ENCODE measurements at places on chromosomes 5 and 9.

GRCh38 chr9:134778841-134779411, 101.7 kb upstream of the FCN2 start:
- no peak for DNase-seq

DNA sequence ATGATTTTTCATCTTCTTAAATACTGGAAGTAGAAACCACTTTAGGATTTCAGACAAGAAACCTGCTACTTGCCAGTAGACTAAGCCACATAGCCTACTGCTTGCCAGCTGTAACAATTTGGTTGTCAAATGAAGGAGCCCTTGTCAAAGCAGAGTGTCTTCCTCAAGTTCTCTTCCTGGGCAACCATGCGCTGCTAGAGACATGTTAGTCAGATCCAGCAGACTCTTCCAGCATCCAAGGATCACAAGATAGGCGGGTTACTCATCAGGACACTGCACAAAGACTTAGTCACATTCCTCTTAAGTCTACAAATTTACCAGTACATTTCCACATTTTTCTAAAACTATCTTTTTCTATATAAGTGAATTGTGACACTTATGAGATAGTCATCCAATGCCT, 24.4 kb downstream of the SKIC3 start:
- DNase-seq: no peak

DNA sequence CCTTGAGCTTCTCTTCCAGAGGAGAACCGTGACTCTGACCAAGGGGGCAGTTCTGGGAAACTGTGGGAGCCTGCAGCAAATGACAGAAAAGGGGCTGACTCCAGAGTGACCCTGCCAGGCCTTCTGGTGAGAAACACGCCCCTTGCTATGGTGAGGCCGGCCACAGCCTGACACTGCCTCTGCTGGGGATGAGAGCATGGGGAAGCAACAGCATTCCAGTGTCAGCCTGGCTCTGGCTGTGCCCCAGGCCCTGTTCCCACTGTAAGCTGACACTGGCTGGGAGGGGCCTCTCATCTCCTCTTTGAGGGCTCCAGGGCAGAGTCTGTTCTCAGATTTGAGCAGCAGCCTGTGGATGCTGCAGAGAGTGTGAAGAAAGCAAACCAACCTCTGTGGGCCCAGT, 180.0 kb upstream of the IL12B start:
- no peak for DNase-seq

DNA sequence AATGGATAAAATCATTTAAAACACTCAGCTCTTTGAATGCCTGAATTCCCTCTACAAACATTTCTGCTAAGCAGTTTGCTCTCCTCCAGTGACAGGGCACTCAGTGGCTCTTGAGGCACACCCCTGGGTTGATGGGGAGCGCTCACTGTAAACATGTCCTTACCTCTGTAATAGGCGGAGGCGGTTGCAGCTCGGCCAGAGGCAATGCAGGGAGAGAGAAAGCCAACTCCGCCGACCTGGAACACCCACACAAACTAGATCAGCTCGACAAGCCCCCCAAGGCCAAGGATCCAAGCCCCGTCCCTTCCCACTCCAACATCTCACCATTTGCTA, 329 bp downstream of the CDC23 start:
- no peak for DNase-seq

DNA sequence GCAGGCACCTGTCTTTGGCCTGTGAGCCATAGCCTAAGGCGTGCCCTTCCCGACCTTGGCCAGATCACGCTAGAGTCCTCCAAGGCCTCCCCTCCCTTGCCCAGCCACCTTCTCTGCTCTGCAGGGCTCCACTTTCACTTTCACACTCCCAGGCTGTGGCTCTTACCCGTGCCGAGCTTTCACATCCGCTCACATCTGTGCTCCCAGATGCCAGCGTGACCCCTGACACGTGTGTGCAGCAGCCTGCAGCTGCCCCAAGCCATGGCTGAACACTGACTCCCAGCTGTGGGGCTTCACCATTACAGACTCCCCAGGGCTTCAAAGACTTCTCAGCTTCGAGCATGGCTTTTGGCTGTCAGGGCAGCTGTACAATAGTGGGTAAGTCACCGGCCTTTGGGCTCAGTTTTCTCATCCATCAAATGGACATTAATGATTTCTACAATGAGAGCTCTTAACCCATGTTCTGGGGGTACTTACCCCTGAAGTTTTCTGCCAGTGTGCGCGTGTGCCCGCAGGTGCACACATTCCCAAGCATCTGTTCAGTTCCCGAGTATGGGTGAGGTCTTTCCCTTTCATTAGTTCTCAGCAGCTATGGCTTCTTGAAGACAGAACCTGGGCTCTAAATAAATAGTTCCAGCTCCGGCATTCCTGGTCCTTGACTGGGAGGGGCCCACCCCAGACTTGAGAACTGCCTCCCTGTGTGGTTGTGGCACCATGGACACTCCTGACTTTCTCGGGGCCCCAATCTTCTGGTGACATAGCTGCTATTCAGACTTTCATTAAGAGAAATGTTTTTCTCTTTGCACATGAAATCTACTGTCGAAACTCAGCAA, 118.6 kb downstream of the RGS3 start:
- peak; percentile 56 for DNase-seq

GRCh38 chr9:37732952-37733351, 20.7 kb upstream of the TRMT10B start:
- DNase-seq: no peak

- no peak for DNase-seq
These were observed 19.9 kb downstream of the P4HA2 start for GRCh38 chr5:132207778-132208177.

GRCh38 chr5:2181557-2181956, 298.8 kb upstream of the IRX4 start:
- no peak for DNase-seq

DNA sequence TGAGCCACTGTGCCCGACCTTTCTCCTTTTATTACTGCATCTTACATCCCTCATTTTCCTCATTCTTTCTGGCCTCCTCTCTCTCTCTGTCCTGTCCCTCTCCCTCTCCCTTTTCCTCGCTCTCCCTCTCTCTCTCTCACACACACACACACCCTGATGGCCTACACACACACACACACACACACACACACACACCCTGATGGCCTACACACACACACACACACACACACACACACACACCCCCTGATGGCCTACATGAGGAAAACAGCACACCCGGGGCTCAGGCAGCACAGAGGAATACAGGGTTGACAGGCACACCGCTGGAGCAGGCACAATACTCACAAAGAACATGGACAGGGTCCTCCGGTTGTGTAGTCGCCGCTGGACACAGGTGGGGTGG, 3.8 kb upstream of the FCHSD1 start:
- DNase-seq: no peak

DNA sequence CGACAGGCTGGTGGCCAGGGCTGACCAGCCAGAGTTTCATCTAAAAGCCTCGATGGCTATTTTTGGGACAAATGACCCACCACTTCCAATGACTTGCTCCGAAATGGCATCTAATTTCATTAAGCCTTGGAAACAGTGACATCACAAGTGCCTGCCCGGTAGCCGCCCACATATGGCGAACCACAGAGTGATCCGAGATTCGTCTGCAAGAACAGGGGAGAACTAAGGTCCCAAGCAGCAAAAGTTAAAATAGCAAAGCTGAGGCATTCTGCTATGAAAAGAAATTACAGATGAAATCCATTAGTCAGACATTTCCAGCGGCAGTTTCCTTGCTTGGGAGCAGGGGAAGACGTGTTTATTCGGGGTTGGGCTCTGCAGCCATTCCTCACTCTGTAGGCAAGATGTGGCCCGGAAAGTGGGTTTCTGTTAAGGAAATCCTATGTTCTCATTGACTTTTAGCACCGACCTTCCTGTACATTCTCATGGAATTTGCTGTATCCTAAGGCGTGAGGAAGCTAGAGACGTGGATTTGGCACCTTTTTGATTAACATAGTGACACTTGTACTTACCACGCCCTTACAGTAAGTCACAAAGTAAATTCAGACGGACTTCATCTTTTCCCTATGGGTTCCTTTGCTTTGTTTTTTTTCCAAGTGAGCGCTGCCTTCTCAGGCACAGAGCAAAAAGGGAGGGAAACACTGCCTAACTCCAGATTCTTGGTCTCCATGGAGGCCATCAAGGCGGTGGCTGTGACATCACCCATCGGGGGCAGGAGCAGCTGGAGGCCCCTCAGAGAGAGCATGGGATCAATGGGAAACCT, 45.1 kb downstream of the ERGIC1 start:
- no peak for DNase-seq

- no peak for DNase-seq
These were observed 96.5 kb upstream of the SLCO6A1 start for GRCh38 chr5:102595332-102595731.

DNA sequence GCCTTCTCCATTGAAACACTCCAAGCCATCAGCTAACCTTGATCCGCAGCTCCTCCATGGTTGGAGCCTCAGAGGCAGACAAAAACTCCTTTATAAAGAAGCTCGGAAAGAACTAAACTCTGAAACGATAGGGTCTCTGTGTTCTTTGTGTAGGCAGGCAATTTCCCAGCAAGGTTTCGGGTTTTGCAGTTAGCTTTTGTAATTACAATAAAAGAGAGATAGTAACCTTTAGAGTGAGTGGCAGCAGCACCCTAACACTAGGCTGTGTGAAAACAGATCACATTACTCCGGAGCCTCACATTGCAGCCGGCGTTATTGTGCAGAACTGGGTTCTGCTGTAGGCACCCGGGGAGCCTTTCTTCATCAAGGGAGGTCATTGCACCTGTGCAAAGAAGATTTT, 115.8 kb upstream of the MAP3K1 start:
- DNase-seq: no peak

GRCh38 chr9:91164724-91165520, 196.8 kb downstream of the AUH start:
- DNase-seq: peak; percentile 51

DNA sequence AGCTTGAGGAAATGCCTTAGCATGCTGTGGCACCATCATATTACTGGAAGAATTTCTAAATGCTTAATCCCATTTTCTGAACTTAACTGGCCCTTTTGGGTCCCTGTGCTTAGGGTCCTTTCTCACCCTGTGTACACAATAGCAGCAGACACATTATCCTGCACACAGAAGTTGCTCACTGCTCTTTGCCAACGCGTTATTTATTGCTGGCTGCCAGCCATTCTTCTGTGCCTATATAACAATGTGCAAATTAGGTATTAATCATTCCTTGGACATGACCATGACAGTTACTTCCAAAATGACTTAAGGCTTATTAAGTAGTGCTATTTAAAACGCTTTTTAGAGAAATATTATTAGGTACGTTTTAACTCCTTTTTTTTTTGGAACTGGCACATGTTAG, 134.7 kb downstream of the FBN2 start:
- no peak for DNase-seq

DNA sequence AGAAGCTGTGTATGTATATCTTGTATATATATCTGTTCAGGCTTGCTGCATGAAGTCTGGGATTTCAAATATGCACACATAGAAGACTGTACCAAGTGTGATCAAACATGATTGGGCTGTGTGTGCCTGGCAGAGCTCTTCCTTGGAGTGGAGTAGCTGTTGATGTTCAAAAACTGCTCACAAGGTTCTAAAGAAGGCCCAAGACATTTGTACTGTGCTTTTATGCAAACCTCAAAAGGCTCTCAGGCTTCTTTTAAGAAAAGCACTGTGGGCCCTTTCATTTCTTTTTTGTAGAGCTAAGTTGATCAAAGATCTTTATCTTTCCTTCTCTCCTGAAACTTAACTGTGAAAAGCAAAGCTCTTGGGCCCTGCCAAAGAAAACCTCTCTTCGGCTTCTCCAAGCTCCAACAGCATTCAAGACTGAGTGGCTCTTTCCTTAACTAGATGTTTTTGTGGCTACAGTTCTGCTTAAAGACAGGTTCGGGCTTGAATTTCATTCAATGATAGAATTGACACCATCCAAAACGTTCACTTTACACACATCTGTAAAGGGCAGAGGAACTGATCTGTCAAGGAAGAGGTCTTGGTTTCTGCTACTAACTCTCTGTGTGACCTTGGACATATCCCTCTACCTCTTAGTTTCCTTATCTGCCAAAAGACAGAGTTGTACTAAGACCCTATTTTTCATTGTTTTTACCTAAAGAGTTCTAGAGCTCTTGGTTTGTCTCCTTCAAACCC, 105.8 kb upstream of the IL6ST start:
- no peak for DNase-seq

DNA sequence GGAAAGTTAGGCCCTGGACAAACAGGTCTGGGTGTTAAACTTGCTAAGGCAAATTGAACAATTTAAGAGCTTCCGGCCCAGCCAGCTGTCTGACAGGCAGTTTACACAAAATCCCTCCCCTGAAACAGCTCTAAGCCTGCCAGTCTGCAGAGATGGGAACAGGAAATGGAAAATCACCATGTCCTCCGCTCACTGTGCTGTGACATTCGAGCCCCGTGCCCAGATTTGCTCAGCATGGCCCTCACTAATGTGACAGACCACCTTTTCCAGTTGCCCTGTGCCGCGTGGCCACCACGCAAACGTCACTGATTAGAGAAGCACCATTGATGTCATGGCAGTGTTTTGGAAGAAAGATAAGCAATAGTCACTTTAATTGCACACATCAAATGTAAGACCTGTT, 41.0 kb downstream of the CCNJL start:
- peak; percentile 10 for DNase-seq

GRCh38 chr9:4114569-4115505, 185.0 kb downstream of the GLIS3 start:
- no peak for DNase-seq

- DNase-seq: no peak
These were observed 9.6 kb upstream of the CCDC171 start for GRCh38 chr9:15543047-15543813.

DNA sequence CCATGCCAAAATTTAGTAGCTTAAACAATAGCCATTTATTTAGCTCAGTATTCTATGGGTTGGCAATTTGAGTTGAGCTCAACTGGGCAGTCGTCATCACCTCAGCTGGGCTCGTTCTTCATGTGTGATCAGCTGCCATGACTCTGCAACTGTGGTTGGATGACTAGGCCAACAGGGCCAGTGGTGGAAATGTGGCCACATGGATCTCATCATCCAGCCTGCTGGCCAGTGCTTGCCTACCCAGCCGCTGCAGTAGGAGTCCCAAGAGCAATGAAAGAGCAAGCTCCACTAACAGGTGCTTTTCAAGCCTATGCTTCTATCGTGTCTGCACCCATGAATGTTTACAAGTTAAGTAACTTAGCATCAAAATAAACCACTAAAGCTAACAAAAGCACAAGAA, 158.0 kb downstream of the ATPSCKMT start:
- DNase-seq: no peak

DNA sequence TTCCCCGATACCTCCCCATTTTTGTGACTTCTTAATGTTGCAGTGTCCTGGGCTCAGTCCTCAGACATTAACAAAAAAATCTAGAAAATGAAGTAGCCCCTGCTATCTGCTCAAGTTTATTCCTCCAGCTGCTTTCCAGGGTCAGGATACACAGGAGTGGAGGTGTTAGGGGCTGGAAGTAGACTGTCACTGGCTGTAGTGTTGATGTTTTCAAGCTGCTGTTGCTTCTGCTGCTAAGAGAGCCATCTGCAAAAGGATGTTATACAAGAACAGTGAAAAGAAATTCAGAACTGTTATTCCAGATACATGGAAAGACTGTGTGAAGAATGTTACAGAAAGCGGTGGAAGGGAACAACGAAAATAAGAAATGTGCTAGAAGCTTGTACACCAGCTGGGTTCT, 10.7 kb downstream of the CD14 start:
- DNase-seq: no peak

- no peak for DNase-seq
These were observed 194.1 kb downstream of the ROR2 start for GRCh38 chr9:91755761-91756509.
